PC-3 (cell line): ENCODE measurements at places on chromosomes 3 and 15. TPM values are rescaled to one million over a fixed set of nuclear protein-coding genes. Genes with fewer than 3 reads are reported as not detected.

Gene FSTL1
- total RNA-seq, result 178 and 185 TPM in 2 replicates

DNA sequence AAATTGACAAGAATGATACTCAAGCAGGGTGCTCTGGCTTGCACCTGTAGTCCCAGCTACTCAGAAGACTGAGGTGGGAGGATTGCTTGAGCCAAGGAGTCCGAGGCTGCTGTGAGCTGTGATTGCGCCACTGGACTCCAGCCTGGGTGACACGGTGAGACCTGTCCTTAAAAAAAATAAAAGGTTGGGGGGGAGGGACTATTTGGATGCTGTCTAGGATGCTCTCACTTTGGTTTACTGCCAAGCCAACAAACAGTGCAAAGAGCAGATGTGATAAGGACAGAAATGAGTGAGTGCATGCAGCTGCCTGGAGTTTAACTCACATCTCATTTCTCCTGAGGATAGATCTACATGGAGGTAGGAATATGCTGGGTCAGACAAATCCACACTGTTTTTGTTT is 130.0 kb downstream of the FRMD4B start:
- DNase-seq, result no peak

- no peak for DNase-seq
Measured at GRCh38 chr3:52227117-52227516, 1.7 kb upstream of the TLR9 start.

Gene HACL1
- 20.3 and 25.5 TPM in 2 replicates for total RNA-seq

DNA sequence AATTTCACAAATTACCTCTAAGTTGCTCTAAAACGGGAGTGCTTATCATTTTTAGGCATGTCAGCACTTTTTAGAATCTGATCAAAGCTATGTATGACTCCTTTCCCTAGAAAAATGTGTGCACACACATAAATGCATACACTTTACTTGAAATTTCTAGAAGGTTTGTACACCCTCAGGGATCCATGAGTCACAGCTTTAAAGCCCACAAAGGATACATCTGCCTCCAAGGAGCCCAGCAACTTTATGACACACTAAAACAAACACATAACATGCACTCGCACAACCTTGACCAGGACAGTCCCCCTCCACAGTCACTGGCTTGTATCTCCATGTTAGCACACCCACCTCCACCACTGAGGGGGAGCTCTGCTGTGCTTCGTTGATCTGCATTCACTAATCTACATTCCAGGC is 722.0 kb upstream of the CFAP20DC start:
- DNase-seq, result peak; percentile 92

DNA sequence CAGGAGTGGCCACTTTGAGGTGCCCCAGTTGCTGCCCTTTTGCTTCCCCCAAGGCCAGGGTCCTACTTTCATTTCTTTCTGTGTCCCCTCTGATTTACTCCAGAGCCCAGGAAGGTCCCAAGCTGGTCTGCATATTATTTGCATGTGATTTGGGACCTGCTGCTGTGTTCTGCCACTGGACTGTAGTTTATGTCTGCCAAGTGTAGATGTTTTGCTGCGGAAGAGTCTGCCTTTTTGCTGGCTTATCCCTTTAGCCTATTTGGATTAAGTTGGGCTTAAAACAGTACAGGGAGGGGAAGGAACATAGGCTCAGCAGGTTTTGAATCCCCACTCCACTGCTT is 21.4 kb downstream of the NOX5 start:
- DNase-seq, result no peak

- no peak for DNase-seq
Measured at GRCh38 chr15:95262866-95263564, 1031.7 kb downstream of the MCTP2 start.

Gene SCAANT1
- not detected in 2 replicates for total RNA-seq

DNA sequence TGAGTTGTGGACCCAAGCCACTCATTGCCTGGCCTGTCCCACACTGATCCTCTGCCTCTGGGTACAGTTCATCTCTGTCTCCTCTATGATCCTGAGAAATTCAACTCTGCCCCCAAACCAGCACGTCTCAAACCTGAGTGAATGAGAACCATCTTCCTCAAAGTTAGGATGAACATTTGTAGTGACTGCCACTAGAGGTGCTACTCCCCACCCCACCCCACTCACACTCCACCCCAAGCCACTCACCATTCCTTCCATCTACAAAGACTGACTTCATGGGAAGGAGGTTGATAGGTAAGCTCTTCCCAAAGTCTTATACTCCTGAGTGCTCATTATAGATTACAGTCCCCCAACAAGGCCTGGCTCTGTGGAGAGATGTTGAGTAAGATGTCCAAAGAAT is 43.8 kb downstream of the NEK10 start:
- DNase-seq, result no peak

GRCh38 chr3:56985878-56986277 is 74.6 kb upstream of the SPATA12 start:
- DNase-seq, result no peak

Gene ACOX2
- 9.8 and 10.8 TPM in 2 replicates for total RNA-seq

Gene NR2E3
- total RNA-seq, result 0.35 and 0.77 TPM in 2 replicates

Gene LRIG1
- total RNA-seq, result 2.2 and 2.9 TPM in 2 replicates

DNA sequence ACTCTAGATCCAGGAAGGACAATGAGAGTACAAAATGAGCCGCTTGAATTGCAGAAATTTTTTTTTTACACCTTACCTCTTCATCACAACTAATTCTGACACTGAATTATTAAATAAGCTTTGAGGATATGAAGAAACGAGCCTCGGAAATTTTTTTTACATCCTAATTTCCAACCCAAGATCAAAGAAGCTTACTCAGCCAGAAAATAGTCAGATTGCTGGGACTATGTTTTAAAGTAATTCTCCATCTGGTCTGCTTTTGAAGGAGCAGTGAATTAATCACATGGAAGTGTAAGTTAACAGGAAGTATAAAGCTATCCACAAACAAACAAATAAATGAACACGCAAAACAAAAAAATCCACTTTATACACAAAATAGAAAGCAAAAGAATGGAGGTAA is 437.0 kb upstream of the KCNMB2 start:
- no peak for DNase-seq

Gene CCDC39
- total RNA-seq, result 0.04 TPM in 1 of 2 replicates, not detected in the other

DNA sequence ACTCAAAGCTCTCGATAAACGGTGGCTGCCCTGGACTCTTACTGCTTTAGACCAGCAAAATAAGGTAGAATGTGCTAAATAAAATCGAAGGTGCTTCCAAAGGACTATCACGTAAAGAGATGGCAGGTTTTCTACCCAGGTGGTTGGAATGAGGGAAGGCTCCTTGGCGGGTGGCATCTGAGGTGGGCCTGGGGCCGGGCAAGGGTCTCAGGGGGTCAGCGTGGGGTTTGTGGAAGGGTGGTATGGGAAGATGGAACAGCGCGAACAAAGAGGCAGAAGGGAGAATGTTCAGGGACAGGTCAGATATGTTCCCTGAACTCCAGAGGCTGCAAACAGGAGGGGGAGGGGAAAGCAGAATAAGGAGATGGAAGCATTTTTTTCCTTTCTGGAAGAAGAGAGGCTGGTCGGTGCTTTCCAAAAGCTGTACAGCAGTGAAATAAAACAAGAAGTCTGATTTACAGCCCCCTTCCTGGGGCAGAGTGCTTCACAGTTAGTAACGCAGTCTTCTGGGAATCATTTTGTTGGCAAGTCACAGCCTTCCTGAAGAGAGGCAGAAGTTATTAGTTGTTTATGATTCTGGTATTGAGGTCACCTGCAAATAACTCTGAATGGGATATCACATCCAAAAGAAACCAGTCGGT is 58.3 kb upstream of the ATG7 start:
- DNase-seq, result no peak

GRCh38 chr15:55774113-55774970 is 31.4 kb upstream of the PRTG start:
- DNase-seq, result peak; percentile 60

DNA sequence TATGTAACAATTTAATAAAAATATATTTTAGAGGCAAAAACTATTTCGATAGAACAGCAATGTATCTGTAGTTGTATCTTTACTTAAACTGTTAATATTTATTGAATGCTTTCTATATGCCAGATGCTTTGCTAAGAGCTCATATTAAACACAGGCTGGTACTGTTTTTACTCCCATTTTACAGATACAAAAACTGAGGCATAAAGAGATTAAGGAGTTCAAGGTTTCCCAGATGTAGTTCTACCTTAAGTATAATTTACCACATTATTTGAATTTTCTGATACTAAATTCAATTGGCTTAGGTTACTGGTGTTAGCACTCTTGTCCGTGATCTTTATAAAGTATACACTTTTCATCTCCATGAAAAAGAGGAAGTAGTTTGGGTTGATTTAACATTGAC is 149.8 kb downstream of the ROBO2 start:
- DNase-seq, result no peak

GRCh38 chr3:15404767-15405166 is 22.6 kb downstream of the METTL6 start:
- no peak for DNase-seq

Gene DUSP7
- total RNA-seq, result 40.9 and 51.1 TPM in 2 replicates

DNA sequence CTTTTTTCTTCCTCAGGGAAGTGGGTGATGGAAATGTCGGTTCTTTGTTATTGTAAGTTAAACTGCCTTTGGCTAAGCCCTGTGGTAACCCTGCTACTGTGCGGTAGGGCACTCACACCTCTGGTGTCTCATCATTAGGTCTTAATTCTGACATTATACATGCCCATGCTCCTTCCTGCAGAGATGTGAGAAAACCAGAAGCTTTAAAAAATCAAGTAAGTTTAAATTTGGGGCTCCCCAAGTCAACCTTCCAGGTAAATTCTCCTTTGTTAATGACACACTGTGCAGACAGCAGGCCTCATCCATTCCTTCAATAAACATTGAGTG is 155.8 kb downstream of the FAM43A start:
- DNase-seq, result no peak

GRCh38 chr15:100903168-100903554 is 16.0 kb upstream of the LRRK1 start:
- DNase-seq, result no peak

Gene EBLN2
- total RNA-seq, result 3.8 and 6.2 TPM in 2 replicates

DNA sequence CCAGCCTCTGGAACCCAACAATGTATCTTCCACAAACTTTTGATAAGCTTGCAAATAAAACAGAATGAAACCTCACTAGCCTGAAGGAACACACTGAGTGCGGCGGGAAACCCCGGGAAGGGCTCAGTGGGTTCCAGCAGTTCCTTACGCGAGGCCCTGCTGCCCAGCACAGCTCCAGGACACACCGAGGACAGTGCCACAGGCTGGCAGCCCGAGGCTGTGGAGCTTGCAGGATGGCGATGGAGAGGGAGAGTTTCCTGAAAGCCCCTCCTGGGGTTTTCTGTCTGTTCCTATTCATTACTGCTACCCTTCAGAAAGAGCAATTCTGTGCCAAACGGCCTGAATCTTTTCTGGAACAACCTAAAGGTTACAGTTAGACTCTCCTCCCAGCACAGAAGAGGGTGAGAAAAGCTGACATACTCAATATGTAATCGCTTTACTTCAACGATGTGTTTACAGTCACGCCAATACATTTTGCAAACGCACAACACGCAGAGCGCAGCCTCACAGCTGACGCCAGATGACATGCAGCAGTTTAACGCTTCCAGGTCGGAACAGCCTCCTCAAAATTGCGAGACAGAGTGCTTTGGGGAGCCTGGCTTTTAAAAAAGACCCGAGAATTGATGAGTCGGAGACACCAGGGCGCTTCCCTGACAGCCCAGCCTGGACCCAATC is 57.1 kb upstream of the RPL32 start:
- DNase-seq, result no peak

Gene MUC20
- total RNA-seq, result 0.69 and 2.2 TPM in 2 replicates

DNA sequence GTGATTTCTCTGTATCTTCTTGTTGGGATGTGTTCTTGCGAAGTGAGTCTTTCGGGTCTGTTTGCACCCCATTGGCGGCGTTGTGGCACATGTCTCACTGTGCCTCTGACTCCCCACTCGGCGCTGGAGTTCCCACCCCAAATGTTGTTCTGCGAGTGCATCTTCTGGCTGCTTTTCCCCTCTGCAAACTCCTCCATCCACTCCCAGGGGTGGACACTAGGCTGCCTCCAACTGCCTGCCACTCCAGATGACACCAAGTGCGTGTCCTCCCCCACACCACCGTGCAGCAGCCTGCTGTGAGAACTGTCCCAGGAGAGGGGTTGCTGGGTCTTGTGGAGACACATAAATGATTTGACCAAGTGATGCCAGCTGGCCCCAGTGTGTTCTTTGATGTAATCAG is 17.6 kb downstream of the EFCC1 start:
- DNase-seq, result no peak

Gene PFKFB4
- total RNA-seq, result 33.5 and 35.2 TPM in 2 replicates
